ENCODE measurements at places on chromosomes 3 and 15.

GRCh38 chr15:80266113-80266512, 14.1 kb upstream of the CTXND1 start:
- no peak for DNase-seq

- no peak for DNase-seq
Observed at GRCh38 chr3:100798012-100798411, 88.7 kb downstream of the TFG start.

DNA sequence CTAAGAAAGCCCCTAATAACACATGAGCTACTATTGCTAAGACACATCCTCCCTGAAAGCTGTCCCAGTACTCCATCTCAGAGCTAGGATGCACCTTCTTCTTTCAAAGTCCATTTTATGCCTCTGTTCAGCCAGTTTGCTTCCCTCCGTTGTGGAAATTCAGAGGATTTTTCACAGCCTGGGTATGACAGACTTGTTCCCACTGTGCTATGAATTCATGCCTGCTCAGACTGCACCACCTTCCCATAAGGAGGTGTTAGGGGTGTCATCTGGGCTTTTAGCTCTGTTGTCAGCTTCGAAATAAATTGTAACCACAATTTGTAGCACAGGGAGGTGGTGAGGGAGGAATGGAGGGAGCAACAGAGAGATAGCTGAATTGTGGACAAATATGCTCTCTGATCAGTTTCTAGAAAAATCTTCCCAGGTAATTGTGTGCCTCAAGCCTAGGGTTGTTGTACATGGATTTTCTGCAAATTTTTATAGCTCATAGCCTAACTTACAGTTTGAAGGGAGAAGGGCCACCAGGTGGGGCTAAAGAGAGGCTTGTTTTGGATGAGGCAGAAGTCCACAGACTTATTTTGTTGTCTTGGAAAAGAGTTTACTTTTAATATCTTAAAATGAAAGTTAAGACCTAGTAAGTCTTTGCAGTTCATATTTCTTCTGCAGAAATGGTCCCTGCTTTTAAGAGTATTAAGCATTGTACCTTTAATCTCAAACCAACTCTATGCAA, 462.0 kb downstream of the PDCD6IP start:
- DNase-seq: peak; percentile 62

- DNase-seq: no peak
Observed at GRCh38 chr3:108346301-108347227, 50.2 kb downstream of the HHLA2 start.

DNA sequence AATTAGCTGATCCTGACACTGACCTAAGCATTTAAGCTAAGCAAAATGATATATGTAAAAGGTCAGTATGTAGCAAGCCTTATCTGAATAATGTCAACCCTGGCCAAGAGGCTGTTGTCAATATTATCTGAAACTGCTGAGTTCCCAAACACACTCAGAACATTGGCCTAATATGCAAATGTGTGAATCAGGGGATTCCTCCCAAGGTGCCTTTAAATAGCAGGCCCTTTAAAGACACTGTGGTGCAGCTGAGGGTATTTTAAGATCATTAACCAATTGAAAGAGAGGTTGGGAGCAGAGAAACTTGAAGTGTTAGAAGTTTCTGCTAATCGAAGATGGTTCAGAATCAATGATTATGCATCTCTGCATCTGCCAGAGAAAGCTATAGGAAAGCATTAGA, 207.0 kb downstream of the NTRK3 start:
- DNase-seq: no peak

DNA sequence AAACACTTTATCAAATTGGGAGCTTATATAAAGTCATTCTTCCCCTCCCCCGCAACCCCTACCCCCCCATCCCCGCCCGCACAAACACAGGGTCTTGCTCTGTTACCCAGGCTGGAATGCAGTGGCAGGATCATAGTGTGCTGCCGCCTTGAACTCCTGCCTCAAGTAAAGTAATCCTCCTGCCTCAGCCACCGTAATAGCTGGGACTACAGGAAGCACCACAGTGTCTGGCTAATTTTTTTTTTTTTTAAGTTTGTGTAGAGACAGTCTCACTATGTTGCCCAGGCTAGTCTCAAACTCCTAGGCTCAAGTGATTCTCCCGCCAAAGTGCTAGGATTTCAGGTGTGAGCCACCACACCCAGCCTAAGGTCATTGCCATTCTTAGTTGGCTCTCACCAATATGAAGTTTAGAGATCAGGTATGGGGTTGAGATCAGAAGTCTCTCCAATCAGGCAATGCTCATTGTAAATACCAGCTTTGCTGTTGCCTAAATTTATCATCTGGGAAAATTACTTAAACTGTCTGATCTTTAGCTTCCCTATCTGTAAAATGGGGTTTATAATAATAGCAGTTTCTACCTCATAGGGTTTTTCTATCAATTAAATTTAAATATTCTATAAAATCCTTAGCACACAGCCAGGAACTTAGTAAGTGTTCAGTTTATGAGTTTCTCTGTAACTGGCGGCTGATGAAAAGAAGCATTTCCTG, 60.3 kb downstream of the TGFBR2 start:
- no peak for DNase-seq

DNA sequence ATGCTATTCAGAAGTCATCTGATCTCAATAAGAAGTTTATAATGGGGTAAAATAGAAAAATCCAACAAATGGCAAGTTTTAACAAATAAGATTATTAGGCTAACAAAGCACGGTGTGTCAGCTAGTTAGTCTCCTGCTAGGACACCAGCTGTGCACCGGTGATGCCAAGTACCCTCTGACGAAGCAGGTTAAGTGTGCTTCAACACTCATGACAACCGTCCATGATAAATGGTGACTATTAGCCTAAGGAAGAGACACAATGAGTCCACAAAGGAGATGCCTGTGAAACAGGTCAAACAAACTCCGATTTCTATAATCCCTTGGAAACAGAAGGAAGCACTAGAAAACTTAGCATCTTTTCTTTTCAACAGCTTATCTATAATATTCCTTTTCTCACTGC, 36.5 kb downstream of the ATP13A3 start:
- no peak for DNase-seq

GRCh38 chr3:54691289-54691771, 236.5 kb downstream of the LRTM1 start:
- DNase-seq: peak; percentile 21

DNA sequence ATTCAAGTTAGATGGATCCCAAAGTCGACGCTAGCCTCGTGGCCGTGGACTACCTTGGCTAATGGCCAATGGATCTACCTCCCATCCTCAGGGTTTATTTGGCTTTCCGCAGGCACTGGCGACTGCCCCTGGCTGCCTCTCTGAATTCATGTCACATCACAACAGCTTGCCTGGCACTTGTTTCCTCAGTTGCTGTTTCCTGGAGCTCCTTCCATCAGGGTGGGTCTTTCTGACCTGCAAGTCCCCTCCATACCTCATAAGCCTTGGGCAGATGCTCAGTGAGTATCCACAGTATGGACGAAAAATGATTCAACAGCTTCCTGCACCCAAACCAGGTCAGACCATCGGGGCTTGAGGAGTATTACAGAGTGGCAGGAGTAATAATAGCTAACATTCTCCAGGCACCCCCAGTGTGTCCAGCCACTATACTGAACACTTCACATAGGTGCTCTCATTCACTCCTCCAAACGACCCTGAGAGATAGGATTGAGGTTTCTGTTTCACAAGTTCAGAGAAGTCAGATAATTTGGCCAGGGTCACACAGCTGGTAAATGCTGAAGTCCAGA, 311.5 kb downstream of the TLE3 start:
- DNase-seq: no peak

DNA sequence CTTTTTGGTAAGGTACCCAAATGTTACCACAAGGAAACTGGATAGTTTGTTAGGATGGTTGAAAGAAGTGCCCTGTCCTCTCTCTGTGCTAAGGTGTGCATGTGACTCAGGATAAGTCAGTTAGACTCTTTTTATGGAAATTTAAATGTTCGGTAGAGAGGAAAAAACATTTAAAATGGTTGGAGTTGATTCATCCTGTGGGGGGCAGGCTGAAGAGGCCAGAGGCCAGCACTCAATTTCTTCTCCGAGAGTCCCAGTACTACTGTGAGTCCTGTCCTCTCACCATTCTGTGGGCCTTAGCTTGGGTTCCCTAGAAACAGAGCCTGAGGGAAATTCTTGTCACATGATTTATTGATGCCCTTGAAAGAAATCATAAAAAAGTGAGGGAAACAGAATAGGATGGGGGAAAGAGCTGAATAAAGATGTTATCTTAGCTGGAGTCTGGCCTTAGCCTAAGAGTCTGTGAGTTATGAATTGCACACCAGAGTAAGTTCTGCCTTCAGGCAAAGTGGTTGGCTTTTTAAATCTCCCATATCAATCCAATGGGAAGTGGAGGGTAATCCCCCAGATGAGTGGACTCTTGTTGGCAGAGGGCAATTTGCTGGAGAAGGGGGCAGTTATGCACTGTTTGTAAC, 106.5 kb upstream of the GALNT15 start:
- no peak for DNase-seq

- DNase-seq: no peak
Observed at GRCh38 chr3:193767353-193768069, 174.5 kb downstream of the OPA1 start.

DNA sequence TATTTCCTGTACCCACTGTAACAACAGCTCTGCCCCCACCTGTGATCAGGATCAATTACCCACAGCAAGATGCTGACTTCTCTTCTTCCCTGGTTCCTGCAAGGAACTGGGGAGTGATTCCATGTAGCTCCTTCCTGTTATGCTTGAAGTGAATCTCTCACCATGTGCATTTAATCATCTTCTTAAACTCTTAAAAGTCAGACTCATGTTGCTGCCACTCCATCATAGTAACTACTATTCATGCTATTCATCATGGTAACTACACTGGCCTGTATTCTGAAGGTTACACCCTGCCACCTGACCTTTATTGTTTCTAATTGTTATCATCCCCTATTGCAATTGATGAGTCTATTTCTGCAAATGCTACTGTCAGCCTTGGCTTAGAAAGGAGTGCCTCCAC, 89.5 kb downstream of the SUCNR1 start:
- no peak for DNase-seq

GRCh38 chr3:139198929-139199328, 144.9 kb upstream of the MRPS22 start:
- DNase-seq: no peak

GRCh38 chr3:160801386-160802118, 45.5 kb downstream of the PPM1L start:
- DNase-seq: peak; percentile 69

DNA sequence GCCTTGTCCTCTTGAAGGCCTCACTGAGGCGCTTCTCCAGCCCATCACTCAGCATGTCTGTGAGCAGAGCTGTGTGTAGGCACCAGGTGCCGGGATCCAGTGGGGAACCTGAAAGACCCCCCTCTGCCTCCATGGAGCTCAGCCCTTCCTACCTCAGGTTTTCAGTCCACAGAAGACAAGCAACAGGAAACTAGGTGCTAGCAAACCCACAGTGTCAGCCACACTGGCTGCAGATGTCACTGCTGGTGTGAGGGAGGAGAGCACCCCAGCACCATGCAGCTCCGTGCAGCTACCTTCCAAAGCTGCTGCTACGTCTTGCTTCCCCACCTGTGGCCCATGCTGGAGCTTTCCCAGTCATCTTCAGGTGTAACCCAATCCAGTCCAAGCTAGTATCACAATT, 17.9 kb downstream of the PSTPIP1 start:
- no peak for DNase-seq

GRCh38 chr3:190848870-190849269, 13.6 kb downstream of the GMNC start:
- no peak for DNase-seq

- DNase-seq: peak; percentile 50
Observed at GRCh38 chr3:119580067-119580760, 922 bp downstream of the ADPRH start.

DNA sequence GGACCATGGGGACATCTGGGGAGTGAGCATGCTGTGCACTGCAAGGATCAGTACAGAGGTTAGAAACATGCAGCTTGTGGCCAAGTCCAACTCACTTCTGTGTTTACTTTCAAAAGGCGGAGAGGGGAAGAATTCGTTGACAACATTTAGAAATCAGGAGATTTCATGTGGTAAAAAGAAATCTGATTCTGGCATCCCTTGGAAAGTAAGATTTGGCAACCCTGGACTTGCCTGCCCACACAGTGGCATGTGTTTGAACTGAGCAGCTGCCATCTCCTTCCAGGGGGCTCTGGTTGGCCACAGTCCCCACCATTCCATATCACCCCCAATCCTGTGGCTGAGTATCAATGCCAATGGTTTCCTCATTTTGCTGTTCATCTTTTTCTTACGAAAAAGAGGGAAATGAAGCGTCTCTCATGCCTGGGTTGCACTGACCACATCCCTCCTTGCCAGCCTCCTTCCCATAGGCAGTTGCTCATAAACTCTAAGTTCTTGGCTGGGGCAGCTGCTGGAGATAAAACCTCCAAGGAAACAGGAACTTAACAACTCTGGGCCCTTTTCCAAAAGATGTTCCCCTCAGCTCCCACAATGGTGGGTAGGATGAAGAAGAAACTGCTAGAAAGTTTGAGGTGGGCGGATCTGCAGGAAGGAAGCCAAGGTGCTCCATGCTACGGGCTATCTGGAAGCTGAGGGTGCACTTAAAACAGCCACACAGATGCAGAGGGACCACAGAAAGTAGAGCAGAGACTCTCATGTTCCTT, 29.2 kb downstream of the SLC6A11 start:
- DNase-seq: peak; percentile 48

- DNase-seq: no peak
Observed at GRCh38 chr3:23952646-23953045, 7.6 kb downstream of the NR1D2 start.

- no peak for DNase-seq
Observed at GRCh38 chr3:58323529-58324390, 8.9 kb upstream of the PXK start.

DNA sequence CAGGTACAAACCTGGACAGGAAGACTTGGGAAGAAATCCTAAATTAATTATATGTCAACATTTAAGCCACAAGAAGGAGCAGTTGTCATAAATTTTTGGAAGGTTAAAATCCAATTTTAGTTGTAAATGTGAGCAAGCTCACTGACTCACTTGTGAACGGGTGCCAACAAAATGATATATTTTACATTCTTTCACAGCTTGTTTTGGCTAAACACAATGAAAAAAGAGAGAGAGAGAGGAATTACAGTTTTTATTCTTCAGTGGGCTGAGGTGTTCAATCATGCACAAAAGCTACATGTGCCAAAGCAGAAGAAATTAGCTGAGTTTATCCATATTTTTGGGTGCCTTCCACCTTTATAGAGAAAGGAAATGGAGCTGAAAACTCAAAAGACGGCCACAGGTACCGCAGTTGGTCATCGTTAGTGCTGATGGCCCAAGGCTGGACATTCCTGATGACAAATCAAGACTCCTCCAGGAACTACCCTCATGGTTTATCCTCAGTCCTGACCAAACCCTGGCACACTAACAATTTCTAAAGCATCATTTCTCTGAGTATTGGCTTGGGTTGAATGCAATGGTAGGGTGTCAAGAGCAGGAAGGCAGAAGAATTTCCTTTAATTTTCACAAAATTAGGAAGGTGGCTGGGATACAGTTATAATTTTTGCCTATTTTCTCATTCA, 37.6 kb upstream of the WNT5A start:
- DNase-seq: no peak

GRCh38 chr3:41346698-41347270, 147.5 kb downstream of the CTNNB1 start:
- no peak for DNase-seq

GRCh38 chr3:8954938-8955763, 8.1 kb downstream of the RAD18 start:
- no peak for DNase-seq

- no peak for DNase-seq
Observed at GRCh38 chr3:94301366-94301765, 238.5 kb downstream of the NSUN3 start.

GRCh38 chr15:68984586-68984985, 29.9 kb upstream of the NOX5 start:
- DNase-seq: no peak
